ENCODE measurements at places on chromosomes 12 and 14.

DNA sequence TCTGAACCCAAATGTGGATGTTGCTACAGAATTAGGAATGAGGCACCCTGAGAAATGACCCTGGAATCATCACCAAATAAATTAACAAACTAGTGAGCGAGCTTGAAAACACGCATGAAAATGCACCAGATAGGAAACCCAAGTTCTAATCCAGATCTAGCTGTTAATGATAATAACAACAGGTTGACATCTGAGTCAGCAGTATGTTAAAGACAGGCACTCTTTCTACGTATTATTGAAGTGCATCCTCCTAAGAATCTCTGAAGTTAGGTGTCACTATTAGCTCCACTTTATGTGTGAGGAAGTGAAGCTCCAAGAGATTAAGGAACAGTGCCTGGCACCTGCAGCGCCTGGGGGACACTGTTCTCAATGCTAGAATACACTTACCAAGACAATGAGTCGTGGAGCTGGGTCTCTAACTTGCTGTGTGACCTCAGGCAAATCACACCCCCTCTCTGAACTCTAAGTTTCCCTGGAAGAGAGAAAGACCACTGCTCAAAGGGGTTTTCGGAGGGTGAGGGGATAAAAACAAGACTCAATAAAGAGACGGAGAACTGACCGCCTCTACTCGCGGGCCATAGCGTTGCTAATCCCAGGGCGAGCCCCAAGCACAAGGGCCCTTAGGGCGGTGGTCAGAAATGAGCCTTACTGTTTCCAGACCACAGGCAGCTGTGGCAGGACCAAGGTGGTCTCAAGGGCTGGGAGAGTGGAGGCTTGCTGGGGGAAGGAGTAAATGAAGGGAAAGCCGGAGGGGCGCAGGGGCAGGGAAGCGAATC is 2.1 kb downstream of the SLC6A12 start:
- DNase-seq = no peak

DNA sequence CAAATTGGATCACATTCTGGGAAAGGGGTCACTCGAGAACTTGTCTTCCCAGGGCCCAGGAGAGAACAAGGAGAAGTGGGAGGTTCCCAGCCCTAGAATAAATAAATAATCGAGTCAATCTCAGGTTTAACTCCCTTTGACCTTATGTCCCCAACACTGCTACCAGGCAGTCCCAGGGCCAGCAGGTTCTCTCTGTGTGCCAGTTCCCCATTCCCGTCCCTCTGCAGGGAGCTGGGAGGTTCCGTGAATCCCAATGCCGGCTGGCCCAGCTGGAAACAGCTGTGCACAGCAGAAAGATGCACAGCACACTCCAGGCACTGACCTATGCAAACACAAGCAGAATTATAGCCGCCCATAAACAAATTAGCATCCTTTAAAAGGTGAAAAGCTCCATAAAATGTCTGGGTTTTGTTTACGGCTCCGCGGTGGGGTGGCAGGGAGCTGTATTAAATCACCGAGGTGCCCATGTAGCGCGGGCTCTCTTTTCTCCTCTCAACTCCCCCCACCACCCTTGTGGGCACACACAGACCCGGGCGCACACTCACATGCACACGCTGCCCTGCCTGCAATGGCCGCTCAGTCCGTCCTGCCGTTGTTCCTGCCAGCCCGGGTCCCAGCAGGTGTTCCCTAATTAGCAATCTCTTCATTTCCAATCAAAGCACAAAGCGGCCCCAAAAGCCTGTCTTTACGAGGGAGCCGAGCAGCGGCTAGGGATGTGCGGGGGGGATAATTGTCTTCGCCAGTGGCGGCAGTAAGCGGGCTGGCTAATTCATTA is 46.6 kb upstream of the ESRRB start:
- DNase-seq = no peak

GRCh38 chr12:99767809-99768208 is 120.3 kb downstream of the GARIN6 start:
- DNase-seq = no peak

GRCh38 chr12:19436931-19437330 is 2.4 kb upstream of the AEBP2 start:
- DNase-seq = no peak

DNA sequence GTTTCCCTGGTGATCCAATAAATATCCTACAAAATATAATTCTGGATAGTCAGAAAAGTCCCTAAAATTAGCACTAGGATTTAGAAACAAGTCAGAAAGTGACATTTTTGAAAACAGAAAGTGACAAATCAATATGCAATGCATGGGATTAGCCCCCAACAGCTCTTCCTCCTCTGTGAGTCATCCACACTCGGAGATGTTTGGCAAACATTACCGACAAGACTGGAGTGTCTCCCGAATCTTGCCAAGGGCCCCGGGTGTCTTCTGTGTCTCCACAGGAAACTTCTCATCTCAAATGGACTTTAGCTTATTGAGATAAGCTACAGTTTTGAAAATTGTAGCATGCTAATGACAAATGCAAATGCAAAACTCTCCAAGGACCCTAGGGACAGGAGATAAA is 398.9 kb upstream of the CCDC196 start:
- peak; percentile 10 for DNase-seq

DNA sequence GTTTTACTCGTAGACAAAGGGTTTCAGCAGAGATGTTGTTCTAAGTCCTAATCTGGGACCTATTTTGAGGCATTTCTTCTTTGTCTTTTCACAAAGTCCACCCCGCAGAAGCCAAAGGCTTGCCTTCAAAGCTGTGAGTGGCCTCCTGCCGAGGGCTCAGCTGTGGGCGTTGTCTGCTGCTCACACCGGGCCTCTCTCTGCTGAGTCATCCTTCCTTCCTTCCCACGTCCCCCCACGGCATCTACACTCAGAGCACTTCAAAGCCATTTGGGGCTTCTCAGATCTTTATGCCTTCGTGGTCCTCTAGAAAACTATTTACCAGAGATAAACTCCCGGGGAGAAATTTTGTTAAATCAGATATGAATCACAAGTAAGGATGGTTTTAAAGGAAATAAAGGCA is 115.9 kb upstream of the TMPO start:
- DNase-seq = peak; percentile 71

GRCh38 chr12:48388460-48388859 is 37.7 kb upstream of the ZNF641 start:
- no peak for DNase-seq

GRCh38 chr12:95709152-95709551 is 81.4 kb downstream of the NTN4 start:
- DNase-seq = no peak

- DNase-seq = no peak
Measured at GRCh38 chr12:25194214-25194613, 746 bp downstream of the DNAI7 start.

GRCh38 chr12:4969405-4969804 is 59.7 kb downstream of the KCNA1 start:
- no peak for DNase-seq

DNA sequence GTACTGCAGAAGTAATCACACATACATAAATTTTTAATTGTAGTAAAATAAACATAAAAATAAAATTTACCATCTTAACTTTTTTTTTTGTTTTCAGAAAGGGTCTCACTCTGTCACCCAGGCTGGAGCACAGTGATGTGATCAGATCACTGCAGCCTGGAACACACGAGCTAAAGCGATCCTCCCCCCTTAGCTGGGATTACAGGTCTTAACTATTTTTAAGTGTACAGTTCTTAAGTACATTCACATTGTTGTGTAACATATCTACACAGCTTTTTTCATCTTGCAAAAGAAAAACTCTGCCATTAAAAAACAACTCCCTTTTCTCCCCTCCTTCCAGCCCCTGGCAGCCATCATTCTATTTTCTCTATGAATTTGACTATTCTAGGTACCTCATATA is 92.3 kb downstream of the PPP1R12A start:
- DNase-seq = no peak

DNA sequence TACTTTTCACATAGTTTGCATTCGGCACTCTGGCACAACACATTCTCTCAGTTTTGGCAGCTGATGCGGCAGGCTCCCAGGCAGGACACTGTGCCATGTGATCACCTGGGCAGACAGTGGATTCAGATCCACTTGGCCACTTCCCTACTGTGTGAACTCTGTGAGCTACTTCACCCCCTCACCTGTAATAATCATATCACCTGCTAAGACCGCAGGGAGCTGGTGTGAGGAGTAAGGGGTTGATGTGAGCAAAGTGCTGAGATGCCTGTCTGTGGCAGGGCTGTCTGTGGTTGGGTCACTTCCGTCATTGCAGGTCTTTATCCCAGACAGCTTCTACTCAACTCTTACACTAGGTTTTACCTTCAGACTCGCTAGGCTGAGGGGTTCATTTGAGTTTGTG is 50.4 kb upstream of the AMN start:
- DNase-seq = no peak

All from SJSA1 (cell line).